ENCODE measurements at places on chromosomes 16 and 17. TPM values are rescaled to one million over a fixed set of nuclear protein-coding genes. Genes with fewer than 3 reads are reported as not detected.

Gene RAB37
- total RNA-seq = 1.3 TPM

Gene HOXB13
- total RNA-seq = 2.2 TPM

Gene ZACN
- 0.33 TPM for total RNA-seq

Gene SMURF2
- 25.7 TPM for total RNA-seq

Gene NAGS
- total RNA-seq = 0.82 TPM

Gene GPR142
- total RNA-seq = not detected

Gene KCNJ18
- 0.08 TPM for total RNA-seq

Gene MFAP4
- total RNA-seq = not detected
